ENCODE measurements at places on chromosomes 2 and 18.
A peak's percentile ranks its signal among the peaks of the same experiment; 100 is the strongest.

DNA sequence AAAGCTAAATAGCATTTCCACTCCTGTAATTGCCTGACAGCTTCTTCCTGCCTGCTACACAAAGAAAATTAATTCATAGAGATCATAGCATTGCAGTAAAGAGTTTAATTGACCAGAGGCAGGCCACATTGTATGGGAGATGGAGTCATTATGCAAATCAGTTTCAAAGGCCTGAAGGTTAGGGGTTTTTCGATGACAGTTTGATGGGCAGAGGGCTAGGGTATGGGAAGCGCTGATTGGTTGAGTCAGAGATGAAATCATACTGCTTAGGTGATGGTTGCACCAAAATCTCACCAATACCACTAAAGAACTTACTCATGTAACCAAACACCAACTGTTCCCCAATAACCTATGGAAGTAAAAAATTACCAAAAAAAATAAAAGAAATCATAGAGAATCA, 599.0 kb downstream of the NUP35 start:
- no peak for DNase-seq

GRCh38 chr2:238913931-238914647, 66.2 kb downstream of the TWIST2 start:
- DNase-seq, result peak; percentile 70

DNA sequence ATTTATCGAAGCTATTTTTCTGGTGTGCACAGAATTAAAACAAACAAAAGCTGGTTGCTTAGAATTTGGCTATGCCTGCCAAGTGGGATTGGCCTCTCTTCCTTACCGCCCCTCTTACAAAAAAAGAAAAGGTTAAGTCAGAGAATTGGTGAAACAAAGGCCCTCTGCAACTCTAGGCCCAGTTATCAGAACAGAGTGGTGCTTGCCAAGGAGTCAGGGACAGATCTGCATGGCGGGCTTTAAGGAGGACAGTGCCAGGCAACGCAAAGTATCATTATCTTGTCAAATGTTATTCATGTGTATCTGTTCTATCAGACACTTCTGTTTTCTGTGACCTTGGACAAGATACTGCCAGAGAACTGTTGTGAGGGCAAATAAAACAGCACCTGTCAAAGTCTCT, 78.3 kb downstream of the TGIF1 start:
- DNase-seq, result no peak

GRCh38 chr2:61177727-61178549, 15.9 kb downstream of the C2orf74 start:
- peak; percentile 57 for DNase-seq

- no peak for DNase-seq
These were observed 258.3 kb downstream of the PRKCE start for GRCh38 chr2:45909677-45910191.

Data from myocyte (in vitro differentiated cells).